ENCODE measurements at places on chromosomes 4 and X.

DNA sequence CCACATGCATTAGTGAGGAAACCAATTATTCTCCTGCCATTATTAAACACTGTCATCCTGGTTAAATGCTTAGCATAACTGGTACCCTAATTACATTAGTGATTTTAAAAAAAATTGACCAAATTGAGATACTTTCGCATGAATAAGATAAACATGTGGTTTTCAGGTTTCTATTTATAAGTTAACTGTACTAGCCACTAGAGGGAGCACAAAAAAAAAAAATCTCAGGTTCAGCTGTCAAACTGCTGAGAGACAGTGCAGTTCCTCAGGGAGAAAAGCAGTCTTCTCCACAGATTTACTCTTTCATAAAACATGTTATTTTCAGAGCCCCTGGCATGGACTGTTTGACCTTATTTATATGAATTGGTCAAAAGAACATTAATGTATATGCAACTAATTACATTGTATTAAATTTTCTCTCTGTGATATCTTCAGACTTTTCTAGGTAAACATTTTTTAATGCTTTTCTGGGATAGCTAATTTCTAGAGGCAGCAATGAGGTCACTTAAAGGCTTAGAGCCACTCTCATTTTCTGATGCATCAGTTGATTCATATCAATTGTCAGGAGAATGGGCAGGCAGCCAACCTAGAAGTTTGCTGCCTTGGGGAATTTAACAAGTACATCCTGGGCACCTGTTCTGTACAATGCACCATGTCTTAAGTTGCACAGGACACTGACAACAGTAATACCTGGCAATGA lies 167.5 kb downstream of the CDS1 start:
- no peaks in the 10 kb centered on the region for H3K4me1 ChIP-seq
- DNase-seq, result no peak
- H3K27me3 ChIP-seq, result no peaks in the 10 kb centered on the region
- no peak overlapping the region for H3K27ac ChIP-seq
- no peak overlapping the region for H3K4me3 ChIP-seq

DNA sequence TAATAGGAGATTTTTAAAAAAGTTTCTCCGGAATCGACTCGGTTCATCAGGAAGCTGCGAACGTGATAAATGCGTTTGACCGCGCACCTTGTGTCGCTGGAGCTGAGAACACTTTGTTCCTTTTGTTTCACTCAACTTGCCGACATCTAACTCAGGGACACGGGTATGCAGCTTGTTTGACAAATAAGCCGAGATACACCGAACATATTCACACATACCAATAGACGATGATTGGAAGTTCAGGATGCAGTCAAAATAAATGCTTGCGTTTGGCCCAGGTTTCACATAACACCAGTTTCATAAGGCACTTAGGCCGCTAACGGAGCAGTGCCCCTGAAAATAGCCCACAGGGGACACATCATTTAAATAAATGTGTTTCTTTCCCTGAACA lies 932 bp upstream of the SHISA3 start:
- H3K27ac ChIP-seq, result no peak overlapping the region
- H3K4me3 ChIP-seq, result peak overlapping the region; percentile 90
- no peak for DNase-seq
- H3K36me3 ChIP-seq, result no peaks in the 10 kb centered on the region
- H3K27me3 ChIP-seq, result peaks cover 85% of the 10 kb centered on the region
- peaks cover 31% of the 10 kb centered on the region for H3K4me1 ChIP-seq

GRCh38 chr4:138918169-138918869 lies 97.3 kb upstream of the NOCT start:
- peak overlapping the region; percentile 10 for H3K27ac ChIP-seq
- peaks cover 5% of the 10 kb centered on the region for H3K36me3 ChIP-seq
- no peak for DNase-seq

DNA sequence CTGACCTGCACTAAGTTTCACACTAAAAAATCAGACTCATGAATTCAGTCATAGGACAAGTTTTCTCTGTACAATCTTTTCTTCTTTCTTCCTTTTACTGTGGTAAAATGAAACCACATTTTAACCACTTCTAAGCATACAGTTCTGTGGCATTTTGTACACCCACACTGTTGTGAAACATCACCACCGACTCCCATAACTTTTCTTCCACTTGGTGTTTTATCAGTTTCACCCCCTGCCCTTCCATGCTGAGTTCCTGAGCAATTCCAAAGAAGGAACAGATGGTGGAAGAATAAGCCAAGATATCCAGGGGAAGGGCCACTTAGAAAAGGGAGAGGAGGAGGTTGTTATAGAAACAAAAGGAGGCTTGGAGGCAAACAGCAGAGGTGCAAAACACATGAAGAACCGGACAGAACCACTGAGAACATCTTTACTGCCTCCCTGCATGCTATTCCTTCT lies 22.6 kb downstream of the SLC25A4 start:
- H3K27me3 ChIP-seq, result no peaks in the 10 kb centered on the region
- no peak overlapping the region for H3K4me3 ChIP-seq
- no peak for DNase-seq
- peaks cover 4% of the 10 kb centered on the region for H3K4me1 ChIP-seq
- no peak overlapping the region for H3K27ac ChIP-seq

GRCh38 chrX:18575744-18576143 lies 96.2 kb downstream of the RS1 start:
- no peak overlapping the region for H3K4me3 ChIP-seq
- H3K4me1 ChIP-seq, result no peaks in the 10 kb centered on the region
- no peaks in the 10 kb centered on the region for H3K36me3 ChIP-seq

DNA sequence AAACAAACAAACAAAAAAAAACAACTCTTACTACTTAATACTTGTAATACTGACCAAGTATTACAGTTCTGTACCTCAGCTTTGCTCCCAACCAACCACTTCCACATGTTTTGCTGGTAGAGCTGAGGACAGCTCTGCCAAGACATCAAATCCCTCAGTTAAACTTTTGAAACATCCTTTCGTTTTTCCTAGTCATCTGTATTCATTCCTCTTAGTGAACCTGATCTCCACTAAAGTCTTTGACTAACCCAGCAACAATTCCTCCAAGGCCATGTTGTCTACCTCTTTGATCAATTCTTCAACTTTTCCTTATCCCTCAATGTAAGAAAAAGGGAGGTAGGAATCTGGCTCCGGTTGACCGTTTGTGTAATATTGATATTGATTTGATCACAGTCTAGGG lies 247.5 kb downstream of the ARHGAP24 start:
- H3K4me1 ChIP-seq, result peaks cover 10% of the 10 kb centered on the region
- H3K4me3 ChIP-seq, result no peak overlapping the region
- DNase-seq, result no peak
- H3K27me3 ChIP-seq, result no peaks in the 10 kb centered on the region

- no peak overlapping the region for H3K4me3 ChIP-seq
- H3K27ac ChIP-seq, result no peak overlapping the region
- no peaks in the 10 kb centered on the region for H3K27me3 ChIP-seq
- DNase-seq, result no peak
- no peaks in the 10 kb centered on the region for H3K4me1 ChIP-seq
These were observed 35.9 kb downstream of the GAK start for GRCh38 chr4:896216-896615.

GRCh38 chrX:124358800-124359383 lies 12.5 kb downstream of the SH2D1A start:
- no peaks in the 10 kb centered on the region for H3K4me1 ChIP-seq
- H3K4me3 ChIP-seq, result no peak overlapping the region
- no peaks in the 10 kb centered on the region for H3K36me3 ChIP-seq
- no peak overlapping the region for H3K27ac ChIP-seq

DNA sequence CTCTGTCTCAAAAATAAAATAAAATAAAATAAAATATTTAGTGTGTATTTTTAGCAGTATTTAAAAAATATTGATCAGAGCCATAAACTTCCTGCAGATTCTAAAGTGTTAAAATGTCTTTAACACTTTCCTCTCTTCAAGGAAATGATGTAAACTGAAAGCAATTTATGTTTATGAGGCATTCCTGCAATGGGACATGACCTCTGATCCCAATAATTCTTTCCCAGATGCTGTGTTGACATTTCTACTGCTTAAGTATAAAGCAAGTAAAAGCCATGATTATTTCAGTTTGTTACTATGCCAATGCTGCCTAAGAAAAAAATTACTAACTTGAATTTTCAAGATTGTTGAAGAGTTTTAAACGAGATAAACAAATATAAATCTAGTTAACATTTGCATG lies 29.0 kb downstream of the COQ2 start:
- no peak overlapping the region for H3K4me3 ChIP-seq
- no peaks in the 10 kb centered on the region for H3K27me3 ChIP-seq

DNA sequence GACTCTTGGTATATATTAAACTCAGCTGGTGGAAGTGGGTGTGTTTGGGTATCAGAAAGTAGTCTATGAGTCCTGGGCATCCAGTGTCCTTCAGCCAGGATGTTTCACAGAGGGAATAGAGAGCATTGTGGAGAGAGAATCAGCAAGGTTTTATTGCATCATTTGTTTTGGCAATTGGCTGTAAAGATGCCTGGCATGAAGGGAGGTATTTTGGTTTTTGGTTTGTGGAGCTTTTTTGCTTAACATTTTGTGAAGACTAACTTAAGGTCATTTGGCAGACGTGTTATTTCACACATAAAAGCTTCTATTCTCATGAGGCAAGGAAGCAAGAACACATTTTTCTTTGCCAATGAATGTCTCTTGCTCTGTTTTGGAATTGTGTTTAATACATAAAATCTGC lies 71.1 kb downstream of the DCLK2 start:
- peaks cover 3% of the 10 kb centered on the region for H3K36me3 ChIP-seq
- H3K27me3 ChIP-seq, result no peaks in the 10 kb centered on the region
- no peak overlapping the region for H3K27ac ChIP-seq
- no peak for DNase-seq

GRCh38 chrX:52261125-52261462 lies 76.4 kb downstream of the MAGED4 start:
- H3K4me1 ChIP-seq, result peaks cover 13% of the 10 kb centered on the region
- H3K4me3 ChIP-seq, result peak overlapping the region; percentile 92
- no peaks in the 10 kb centered on the region for H3K36me3 ChIP-seq
- H3K27ac ChIP-seq, result peak overlapping the region; percentile 94

DNA sequence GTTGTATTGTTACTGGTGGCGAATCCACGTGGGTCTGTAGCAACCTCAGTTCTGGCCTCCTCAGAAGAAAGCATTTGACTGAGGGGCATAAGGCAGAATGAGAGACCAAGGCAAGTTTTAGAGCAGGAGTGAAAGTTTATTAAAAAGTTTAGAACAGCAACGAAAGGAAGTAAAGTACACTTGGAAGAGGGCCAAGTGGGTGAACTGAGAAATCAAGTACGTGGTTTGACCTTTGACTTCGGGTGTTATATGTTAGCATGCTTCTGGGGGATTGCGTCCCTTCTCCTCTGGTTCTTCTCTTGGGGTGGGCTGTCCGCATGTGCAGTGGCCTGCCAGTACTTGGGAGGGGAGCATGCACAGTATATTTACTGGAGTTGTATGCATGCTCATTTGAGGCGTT lies 232.7 kb upstream of the GATB start:
- no peak for DNase-seq
- H3K4me1 ChIP-seq, result peaks cover 17% of the 10 kb centered on the region
- no peak overlapping the region for H3K4me3 ChIP-seq
- H3K27me3 ChIP-seq, result peaks cover 14% of the 10 kb centered on the region
- H3K36me3 ChIP-seq, result no peaks in the 10 kb centered on the region

- peak overlapping the region; percentile 63 for H3K27ac ChIP-seq
- H3K4me3 ChIP-seq, result peak overlapping the region; percentile 49
These were observed 175.2 kb downstream of the GC start for GRCh38 chr4:71608678-71609071.

DNA sequence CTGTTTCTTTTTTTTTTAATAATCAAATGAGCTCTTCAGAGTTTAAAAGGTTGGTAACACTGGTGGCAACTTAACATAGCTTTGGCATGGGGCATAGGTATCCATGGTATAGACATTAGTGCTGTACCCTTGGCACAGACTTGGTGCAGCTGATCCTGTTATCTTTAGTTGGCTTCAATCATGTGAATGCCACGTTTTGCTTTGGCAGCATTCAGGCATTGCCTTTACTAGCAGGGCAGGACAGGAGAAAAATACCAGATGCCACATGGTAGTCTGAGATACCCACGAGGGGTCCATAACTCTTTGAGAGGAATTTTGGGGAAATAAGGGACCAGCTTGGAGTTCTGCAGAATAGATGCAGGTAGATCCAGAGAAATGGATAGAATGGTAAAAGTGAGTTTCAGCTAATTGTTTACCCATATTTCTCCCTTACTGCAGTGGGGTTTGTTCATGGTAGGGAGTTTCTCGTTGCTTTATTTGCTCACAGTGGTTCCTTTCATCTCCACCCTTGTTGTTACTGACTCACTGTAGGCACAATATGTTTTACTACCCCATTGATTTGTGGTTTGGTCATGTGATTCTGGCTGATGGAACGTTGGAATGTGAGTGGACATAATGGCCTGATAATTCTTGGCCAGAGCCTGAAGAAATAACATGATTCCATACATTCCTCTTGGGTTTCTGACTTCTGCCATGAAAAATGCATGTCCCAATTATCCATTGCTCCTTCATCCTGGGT lies 342.7 kb downstream of the GLUD2 start:
- no peak overlapping the region for H3K4me3 ChIP-seq
- no peaks in the 10 kb centered on the region for H3K27me3 ChIP-seq
- no peak for DNase-seq
- no peaks in the 10 kb centered on the region for H3K36me3 ChIP-seq
- H3K27ac ChIP-seq, result no peak overlapping the region
- no peaks in the 10 kb centered on the region for H3K4me1 ChIP-seq

DNA sequence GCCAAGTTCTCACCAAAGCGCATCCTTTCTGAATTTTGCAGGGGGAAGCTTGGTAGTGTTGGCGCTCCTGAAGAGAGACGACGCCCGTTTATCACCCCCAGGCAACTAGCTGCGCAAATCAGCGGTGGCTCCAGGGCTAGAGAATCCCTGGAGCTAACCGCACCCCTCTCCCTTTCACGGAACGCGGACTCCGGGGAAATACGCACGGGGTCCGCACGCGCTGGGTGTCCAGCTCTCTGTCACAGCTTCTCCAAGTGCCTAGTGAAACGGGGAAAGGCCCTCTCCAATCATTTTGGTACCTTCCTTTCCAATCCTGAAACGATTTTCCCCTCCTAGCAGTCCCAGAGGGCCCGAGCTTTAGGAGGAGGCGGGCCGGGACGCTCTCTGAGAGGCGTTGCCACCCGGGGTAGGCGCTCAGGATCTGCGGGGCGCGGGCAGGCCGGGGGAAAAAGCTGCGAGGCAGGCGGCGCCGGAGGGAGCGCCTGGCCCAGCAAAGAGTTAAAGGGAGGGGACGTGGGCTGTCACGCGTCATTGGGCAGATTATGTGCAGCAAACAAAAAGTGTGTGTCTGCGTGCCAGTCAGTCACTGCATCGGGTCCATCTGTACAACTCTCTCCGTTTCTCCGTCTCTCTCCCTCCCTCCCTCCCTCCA lies at the start of gene PRDM8:
Gene PRDM8 (plus strand): TSS at position 582 of the 652 bp plus-strand sequence. CDS start 2,578 bp downstream, outside the sequence.
- H3K36me3 ChIP-seq, result no peaks in the 10 kb centered on the region
- peaks cover 20% of the 10 kb centered on the region for H3K4me1 ChIP-seq
- peaks cover 97% of the 10 kb centered on the region for H3K27me3 ChIP-seq
- H3K27ac ChIP-seq, result peak within 1 kb of the TSS; percentile 17
- no peak for DNase-seq
- H3K4me3 ChIP-seq, result peak within 1 kb of the TSS; percentile 81
